ENCODE measurements at places on chromosomes 3 and 15.

DNA sequence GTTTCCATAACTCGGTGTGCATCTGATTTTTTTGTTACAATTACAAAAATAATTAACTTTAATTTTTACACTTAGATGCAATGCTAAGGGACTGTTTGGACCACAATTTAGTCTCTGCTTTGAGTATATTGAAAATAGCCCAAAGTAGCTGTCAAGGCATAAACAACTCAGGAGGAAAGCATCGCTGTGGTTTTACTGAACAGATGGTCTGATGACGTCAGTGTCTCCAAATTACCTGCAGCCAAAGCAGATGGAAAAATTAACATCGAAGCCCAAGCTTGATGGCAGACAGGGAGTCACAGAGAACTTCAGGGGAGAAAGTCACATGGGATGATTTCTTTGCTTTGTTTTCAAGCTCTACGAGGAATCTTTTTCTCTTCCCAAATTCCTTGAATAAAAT lies 83.1 kb upstream of the PLCL2 start:
- no peak for DNase-seq

DNA sequence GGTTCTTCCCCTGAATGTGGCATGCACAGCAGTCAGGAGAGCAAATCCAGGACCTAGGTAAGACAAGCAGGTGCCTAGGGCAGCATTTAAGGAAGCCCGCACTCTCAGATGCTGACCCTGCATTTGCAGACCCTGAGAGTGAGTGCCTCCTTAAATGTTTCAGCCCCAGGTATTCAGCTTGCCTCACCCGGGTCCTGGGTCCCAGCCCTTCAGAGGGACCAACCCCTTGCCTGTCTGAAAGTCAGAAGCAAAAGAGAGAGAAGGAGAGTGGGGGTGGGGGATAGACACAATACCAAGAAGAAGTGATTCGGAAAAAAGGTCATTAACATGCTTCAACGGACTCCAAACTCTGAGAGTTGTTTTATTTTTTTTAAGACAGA lies 75.0 kb downstream of the MEGF11 start:
- DNase-seq: no peak

DNA sequence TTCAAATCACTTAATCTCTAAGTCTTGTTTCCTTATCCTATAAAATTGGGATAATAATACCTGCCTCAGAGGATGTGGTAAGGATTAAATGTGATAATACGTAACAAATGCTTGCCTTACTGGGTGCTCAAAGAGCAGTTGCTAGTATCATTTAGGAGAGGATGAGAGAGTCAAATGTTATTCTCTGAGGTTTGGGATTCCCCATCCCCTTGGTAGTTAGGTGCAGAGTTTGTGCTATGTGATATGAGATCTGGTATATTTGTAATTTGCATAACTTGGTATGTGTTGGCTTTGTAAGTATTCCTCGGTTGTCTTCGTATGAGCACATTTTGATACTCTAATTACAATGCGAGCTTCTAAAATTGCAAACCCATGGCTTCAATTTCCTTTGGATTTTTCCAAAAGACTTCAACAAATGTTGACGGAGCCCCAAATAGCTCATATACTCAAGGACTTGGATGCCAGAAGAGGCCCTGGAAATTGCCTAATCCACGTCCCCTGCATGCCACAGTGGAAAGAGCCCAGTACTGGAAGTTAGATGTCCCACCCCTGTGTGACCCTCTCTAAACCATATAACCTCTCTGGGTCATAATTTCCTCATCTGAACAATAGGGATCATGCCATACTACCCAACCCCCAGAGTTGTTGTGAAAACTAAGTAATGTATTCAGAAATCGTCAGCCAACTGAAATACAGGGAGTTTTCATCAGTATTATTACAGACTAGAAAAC lies 85.0 kb downstream of the FBN1 start:
- no peak for DNase-seq

GRCh38 chr3:48268381-48268935 lies 27.6 kb downstream of the ZNF589 start:
- DNase-seq: peak; percentile 86

DNA sequence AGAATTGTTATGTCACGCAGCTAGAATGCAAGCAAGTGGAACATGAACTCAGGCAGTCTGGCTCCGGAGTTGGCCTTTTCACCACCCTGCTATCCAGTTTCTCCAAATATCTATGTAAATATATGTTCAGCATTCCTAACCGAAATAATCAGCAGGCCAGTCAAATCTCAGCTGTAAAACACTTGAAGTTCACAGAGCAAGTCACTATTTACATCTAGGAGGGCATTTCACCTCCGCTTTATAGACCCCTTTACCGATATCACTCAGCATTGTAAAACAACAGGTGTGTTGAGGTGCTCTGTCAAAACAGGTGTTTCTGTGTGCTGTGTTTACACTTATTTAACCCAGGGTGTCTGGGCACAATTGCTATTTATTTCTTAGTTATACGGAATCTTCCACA lies 12.2 kb upstream of the HES1 start:
- DNase-seq: no peak

DNA sequence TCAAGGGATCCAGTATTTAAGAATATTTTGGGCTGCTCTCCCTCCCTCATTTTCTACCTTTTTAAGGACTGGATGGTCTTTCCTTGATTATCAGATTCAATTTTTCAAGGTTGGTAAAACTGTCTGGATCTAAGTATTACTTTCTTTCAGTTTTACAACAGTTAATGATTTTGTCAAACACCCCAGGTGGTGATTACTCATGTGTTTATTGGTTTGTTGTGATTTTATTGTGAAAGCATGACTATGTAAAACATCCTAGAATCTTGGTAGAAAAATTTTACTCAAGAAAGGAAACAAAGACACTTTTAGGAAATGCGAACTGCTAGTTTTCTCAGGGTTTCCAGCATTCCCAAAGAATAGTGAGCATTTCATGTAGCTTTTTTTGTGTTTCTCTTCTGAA lies 7.3 kb downstream of the GTF2E1 start:
- DNase-seq: no peak

DNA sequence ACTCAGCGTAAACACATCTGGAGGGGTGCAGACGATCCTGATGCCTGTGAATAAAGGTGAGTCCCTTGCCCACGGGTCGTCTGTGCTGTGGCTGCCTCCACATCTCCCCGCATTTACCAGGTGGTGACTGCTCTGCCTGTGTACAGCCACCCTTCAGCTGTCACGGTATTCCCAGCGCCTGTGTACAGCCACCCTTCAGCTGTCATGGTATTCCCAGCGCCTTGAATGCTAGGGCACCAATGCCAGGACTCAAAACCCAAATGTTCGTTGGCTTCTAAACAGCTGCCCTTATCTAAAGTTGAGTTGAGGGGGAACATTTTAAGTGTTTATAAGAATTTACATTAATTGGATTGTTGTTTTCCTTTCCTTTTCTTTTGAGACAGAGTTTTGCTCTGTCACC lies 27.4 kb downstream of the MAP6D1 start:
- DNase-seq: no peak

DNA sequence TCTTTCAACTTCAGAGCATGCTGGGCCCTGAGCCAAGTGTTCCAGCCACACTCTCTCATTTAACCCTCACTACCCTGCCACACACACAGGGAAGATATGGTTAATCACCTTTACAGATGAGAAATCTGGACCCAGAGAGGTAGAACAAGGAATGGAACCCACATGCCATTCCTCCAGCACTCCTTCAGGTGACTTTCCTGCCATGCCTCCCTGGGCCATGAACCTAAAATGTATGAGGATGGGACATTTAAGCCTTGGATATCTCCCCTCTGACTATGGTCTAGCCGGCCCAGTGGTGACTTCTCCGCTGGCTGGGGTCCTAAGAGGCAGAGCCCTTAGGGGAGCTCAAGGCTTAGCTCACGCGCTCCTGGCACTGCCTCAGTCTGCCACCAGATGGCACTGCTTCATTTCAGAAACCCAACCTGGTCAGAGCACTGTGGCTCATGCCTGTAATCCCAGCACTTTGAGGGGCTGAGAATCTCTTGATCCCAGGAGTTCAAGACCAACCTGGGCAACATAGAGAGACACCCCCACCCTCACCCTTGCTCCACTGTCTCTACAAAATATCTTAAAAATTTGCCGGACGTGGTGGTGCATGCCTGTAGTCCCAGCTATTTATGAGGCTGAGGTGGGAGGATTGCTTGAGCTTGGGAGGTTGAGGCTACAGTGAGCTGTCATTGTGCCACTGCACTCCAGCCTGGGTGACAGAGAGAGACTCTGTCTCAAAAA lies 2.2 kb upstream of the DCAF1 start:
- DNase-seq: peak; percentile 73

All from stimulated activated CD4-positive, alpha-beta T cell treated with anti-CD3 and anti-CD28 coated beads, Interleukin-4, amount 100 ng/mL, for 48 hours (primary cell).